Femur (tissue), 1 donor: ENCODE measurements at places on chromosomes 4 and X.

- no peak for DNase-seq
Measured at GRCh38 chrX:17552044-17552650, 177.1 kb downstream of the NHS start.

DNA sequence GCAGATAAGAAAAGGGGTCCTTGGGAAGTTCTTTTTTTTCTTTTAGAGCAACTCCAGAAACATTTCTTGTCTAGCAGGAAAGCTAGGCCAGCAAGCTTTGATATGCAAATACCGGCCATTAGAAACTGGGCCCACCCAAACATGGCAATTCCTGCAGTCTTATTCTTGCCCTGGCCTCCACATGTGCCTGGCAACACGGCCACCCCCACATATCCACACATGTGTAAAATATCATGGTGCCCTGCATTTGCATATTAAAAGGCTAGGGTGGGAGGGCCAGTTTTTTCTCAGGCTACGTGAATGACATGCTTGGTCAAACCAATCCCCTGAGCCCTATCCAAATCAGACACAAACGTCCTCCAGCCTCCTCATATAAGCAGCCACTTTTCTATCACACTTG, 171.7 kb upstream of the ZCCHC13 start:
- no peak for DNase-seq

DNA sequence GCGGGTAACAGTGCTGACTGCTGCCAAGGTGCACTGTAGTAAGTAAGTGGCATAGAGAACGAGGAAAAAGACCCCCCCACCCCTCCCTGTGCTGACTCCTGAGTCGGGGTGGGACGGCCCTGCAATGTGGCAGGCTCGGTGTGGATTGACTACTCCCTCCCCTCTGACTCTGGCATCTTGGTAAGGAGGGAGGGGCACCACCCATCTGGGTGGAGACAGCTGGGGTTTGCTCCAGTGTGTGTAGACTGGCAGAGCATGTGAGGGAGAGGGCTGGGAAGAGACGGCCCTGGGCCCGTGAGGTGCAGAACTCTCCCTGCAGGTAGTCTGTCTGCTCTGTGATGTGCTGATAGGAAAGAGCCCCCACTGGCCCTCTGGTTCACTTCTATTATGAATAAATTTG, 31.0 kb downstream of the NSG1 start:
- DNase-seq, result no peak

DNA sequence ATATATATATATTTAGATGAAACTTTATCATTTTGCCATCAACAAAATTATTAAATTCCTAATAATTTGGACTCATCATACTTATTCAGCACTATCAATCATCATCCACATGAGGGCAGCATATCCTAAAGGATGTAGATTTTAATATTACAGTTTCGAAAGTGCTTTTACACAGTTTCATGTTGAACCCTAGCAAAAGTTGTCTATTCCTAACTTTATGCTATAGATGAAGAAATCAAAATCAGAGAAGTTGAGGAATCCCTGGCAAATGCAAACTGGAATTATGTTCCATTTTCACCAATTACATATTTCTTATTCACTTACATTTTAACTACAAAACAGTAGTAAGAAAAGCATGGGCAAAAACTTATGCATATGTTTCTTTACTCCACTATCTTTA, 36.6 kb upstream of the UGT2A1 start:
- DNase-seq, result no peak

GRCh38 chrX:155056877-155057792, 13.8 kb downstream of the CMC4 start:
- DNase-seq, result peak; percentile 66

DNA sequence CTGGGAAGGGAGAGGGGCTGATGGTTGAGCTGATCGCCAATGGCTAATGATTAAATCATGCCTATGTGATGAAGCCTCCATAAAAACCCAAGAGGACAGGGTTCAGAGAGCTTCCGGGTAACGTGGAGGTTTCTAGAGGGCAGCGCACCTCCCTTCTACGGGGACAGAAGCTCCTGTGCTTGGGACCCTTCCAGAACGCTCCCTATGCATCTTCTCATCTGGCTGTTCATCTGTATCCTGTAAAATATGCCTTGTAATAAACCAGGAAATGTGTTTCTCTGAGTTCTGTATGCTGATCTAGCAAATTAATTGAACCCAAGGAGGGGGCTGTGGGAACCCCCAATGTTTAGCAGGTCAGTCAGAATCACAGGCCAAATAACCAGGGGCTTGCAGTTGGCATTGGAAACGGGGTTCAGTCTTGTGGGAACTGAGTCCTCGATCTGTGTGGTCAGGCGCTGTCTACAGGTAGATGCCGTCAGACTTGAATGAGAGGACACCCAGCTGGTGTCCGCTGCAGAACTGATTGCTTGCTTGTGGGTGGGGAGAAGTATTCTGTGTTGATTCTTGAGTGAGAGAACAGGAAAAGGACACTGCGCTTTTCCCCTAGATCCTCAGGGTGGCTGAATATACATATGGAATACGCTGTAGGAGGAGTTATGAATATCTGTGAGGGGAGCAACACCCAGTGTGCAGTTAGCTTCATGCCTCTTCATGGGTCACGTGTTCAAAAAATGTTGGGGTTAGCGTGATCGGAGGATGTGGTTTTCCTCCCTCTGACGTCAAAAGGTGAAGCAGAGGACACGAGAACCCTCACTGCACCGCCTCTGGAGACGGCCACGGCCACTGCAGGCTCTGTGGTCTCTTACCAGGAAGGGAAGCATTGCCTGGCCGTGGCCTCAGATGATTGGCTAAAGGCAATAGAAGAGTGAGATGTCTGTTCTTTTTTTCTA, 29.2 kb downstream of the HTT-AS start:
- DNase-seq, result peak; percentile 73

GRCh38 chr4:7134737-7135388, 57.5 kb upstream of the SORCS2 start:
- peak; percentile 88 for DNase-seq

DNA sequence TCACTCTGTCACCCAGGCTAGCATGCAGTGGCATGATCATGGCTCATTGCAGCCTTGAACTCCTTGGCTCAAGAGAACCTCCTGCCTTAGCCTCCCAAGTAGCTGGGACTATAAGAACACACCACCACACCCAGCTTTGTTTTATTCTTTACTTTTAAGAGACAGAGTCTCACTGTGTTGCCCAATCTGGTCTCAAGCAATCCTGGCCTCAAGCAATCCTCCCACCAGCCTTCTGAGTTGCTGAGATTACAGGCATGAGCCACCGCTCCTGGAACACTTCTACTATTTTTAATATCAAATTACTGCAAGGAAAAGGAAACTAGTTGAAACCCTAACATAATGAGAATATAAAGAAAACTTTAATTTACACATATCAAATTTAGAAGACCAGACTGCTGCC, 85.4 kb downstream of the FAM13A start:
- no peak for DNase-seq
